ENCODE measurements at places on chromosomes 5 and 9.

DNA sequence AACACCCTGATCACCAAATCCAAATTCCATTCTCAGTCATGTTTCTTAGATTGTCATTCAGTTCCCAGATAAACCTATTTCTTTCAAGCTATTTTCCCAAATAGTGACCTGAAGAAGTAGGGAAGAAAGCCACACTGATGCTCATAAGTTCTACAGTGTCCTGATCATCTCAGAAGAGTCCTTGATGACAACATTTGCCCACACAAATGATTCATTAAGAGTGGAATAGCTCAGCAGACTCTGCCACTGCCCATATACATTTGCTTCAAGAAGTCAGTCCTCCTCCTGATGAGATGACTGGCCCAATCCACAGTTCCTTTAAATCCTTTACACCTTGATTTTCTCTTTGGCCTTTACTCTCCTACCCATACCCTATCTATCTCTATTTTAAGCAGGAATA lies 283.7 kb upstream of the NR4A3 start:
- DNase-seq = no peak

GRCh38 chr9:71549023-71549422 lies 219.3 kb downstream of the CEMIP2 start:
- no peak for DNase-seq

- no peak for DNase-seq
Observed at GRCh38 chr5:97164846-97165245, 18.2 kb downstream of the RIOK2 start.

- peak; percentile 33 for DNase-seq
Observed at GRCh38 chr9:4750023-4750673, 9.1 kb upstream of the AK3 start.

DNA sequence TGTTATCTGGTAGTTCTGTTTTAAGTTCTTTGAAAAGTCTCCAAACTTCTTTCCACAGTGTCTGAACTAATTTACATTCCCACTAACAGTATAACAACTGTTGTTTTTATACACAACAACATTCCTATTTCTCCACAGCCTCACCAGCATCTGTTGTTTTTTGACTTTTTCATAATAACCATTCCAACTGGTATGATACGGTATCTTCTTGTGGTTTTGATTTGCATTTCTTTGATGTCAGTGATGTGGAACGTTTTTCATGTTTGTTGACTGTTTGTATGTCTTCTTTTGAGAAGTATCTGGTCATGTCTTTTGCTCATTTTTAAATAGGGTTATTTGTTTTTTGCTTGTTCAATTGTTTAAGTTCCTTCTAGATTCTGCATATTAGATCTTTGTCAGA lies 12.6 kb upstream of the GRAMD2B start:
- DNase-seq = no peak

- no peak for DNase-seq
Observed at GRCh38 chr5:93604644-93605515, 21.9 kb downstream of the NR2F1 start.

DNA sequence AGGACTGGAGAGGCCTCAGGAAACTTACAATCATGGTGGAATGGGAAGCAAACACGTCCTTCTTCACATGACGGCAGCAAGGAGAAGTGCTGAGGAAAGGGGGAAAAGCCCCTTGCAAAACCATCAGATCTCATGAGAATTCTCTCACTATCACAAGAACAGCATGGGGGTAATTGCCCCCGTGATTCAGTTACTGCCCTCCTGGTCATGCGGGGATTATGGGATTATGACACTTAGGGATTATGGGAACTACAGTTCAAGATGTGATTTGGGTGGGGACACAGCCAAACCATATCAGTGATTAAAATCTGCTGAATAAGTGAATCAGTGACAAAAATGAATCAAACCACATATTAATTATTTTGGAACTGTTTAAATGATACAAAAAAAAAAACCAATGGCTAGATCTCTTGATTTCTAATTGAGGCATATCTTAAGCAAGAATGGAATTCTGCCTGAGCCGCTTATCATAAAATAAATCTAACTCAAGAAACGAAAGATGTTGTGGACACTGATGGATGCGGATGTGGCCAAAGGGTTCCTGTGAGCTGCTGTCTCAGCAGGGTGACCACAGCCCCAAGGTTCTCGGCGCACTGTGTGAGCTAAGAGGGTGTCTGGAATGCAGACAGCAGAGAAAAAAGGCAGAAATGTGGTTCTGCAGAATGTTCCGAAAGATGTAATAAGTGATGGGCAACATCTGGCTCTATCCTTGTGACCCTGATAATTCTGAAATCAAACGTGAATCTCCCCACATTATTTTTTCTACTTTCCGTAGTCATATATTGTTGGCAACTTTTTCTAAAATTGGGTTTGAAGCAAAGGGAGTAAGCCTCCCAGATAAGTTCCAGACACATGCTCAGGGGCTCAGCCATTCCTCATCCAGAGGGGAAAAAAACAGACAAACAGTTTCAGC lies 107.2 kb upstream of the ICE1 start:
- DNase-seq = no peak

DNA sequence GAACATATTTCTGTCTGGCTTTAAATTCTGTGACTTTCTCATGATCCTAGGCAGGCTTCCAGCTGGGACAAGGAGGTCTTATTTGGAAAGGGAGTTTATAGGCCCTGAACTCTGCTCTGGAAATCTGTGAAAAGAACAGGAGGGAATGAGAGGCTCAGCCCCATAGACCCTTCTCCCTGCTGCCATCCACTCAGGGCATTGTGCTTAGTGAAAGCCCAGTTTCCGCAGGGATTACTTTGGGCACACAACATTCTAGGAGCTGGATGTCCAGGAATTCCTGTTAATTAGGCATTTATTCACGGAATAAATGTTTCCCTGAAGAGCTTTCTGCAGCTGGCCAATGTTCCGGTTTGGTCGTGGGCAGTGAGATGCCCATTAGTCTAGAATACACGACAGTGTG lies 32.7 kb upstream of the COL15A1 start:
- no peak for DNase-seq

GRCh38 chr9:69817202-69817601 lies 3.4 kb upstream of the CFAP95 start:
- no peak for DNase-seq

DNA sequence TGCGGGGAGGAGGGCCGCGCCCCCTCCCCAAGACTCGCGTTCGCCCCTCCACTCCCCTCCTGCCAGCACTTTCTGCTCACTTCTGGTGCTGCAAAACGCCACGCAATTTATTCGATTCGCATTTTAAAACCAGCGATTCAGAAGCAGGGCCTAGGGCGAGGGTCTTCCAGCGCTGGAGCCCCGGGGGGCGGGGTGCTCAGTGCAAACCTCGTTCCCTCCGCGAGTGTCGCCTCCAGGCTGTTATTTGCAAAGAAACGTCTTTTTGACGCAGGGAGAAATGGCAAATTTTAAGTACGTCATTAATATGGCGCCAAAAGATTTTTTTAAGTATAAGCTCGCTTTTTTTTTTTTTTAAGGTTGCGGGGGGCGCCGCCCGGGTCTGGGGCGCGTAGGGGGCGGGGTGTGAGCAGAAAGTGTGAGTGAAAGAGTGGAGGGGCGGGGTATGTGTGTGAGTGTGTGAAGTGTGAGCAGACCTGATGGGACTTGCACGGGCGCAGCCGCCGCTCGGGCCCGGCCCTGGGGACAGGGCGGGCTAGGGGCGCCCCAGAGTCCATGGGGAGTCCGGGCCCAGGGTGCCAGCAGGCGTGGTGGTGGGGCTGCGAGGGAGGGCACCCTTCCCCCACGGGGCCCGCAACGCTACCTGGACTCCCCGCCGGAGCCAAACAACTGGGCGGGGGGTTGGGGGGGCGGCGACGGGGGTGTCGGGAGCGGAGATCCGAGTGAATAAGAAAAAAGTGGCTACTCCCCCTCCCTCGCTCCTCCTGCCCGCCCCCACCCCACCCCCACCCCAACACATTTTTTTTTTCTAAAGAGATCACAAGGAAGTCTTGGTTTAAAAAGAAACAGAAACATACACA lies at the start of gene JADE2:
TSS of gene JADE2 (plus strand) at position 845 of the 857 bp plus-strand sequence. CDS start 10,188 bp downstream, outside the sequence.
- peak; percentile 55 for DNase-seq

DNA sequence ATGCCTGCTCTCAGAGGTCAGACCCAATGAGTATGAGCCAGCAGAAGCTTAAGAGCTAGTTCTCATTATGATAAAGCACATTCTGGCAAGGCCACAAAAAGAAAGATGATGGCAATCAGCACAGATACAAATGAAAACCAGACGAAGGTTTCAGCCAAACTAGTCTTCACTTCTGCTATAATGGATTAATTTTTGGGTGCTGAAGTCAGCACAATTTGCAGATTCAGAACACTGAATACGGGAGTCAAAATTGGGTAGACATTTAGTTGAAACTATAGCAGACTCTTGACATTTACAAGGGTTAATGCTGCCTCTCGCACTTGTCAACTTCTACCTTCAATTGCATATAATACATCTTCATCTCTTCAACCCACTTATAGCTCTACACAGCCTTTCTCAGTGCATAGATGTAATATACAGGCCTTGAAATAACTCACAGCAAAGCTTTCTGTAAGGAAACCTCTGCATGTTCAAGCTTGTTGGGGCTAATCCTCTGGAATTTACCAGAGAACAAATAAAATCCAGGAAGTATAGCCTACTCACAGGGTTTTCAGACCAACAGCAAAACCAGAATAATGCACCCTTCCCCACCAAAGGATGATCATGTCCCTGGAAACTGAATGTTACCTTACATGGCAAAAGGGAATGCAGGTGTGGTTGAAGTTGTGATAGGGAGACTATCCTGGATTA lies 77.1 kb downstream of the BAAT start:
- DNase-seq = no peak

DNA sequence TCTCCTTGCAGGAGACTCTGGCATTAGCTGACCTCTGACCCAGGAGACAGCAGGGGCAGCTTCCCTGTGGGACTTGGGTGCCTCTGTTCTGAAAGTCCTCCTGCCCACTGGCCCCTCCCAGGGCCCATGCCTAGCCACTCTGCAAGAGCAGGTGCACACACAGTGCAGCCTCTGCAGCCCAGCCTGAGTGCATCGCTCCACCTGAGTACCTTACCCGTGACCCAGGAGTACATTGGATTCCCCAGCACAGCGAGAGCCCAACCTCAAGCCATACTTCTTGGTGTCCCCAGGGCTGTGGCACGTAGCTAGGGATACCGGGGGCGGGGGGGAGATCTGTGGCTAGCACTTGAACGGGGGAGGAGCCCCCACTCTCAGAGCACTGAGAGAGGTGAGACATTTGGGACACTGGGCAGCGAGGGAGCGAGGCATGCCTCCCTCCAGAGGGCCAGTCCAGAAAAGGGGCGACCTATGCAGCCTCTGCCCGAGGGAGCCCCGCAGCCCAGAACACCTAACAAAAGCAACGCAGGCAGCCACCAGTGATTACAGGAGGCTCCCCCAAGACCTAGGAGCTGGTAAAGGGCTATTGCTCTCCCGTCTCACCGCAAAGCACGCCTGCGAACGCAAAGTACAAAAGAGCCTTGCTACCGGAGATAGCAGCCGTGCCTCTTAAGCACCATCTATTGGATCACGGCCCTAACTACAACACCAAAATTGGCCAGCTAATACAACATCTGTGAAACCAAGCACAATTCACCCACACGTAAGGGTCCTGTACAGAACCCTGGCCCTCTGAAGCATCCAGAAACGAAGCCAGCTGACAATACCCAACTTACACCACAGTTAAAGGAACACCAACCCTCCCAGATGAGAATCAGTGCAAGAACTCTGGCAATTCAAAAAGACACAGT lies 826 bp upstream of the PRDM9 start:
- peak; percentile 29 for DNase-seq

GRCh38 chr5:161400583-161400982 lies 145.9 kb downstream of the GABRB2 start:
- no peak for DNase-seq

DNA sequence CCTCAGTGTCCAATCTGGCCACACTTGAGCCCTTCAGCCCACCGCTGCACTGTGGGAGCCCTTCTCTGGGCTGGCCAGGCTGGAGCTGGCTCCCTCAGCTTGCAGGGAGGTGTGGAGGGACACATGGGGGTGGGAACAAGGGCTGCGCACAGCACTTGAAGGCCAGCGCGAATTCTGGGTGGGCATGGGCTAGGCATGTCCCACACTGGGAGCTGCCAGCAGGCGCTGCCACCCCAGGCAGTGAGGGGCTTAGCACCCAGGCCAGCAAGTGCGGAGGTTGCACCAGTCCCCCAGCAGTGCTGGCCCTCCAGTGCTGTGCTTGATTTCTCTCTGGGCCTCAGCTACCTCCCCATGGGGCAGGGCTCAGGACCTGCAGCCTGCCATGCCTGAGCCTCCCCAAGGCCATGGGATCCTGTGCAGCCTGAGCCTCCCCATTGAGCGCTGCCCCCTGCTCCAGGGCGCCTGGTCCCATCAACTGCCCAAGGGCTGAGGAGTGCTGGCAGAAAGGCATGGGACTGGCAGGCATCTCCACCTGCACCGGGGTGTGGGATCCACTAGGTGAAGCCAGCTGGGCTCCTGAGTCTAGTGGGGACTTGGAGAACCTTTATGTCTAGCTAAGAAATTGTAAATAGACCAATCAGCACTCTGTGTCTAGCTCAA lies 148.2 kb downstream of the EMB start:
- DNase-seq = no peak

Measured in iPS-NIHi11 (cell line).